Fibroblast of lung (primary cell): ENCODE measurements at places on chromosomes 1 and 21.

- DNase-seq, result peak; percentile 74
Observed at GRCh38 chr1:169288011-169288414, 79.6 kb downstream of the NME7 start.

- DNase-seq, result peak; percentile 39
Observed at GRCh38 chr1:26826261-26827105, at the start of gene ZDHHC18. Gene ZDHHC18, plus strand, starts transcription at chr1:26826688. Its CDS starts 117 bp downstream, at chr1:26826805.

- no peak for DNase-seq
Observed at GRCh38 chr1:33021567-33022431, 14.9 kb downstream of the AK2 start.

DNA sequence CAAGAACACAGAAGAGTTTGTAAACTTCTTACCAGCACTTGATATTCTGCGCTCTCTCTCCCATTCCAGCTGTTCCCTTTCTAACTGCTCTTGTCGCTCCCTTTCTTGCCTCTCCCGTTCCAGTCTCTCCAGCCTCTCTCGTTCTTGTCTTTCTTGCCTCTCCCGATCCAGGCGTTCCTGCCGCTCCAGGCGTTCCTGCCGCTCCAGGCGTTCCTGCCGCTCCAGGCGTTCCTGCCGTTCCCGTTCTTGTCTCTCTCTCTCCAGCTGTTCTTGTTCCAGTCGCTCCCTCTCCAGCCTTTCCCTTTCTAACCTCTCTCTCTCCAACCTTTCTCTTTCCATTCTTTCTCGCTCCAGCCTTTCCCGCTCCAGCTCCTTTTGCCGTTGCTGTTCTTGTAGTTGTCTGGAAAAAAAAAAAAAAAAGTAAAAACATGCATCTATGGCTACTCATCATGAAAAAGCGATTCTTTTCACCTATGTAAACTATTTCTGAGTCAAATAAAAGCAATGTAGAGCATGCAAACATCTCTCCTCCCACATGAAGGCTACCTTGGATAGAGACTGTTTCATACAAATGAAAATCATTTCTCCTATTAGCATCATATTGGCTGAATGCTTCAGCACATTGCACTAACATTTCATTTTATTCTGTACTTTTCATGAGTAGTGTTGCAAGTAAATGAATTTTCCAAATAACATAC, 91.5 kb upstream of the LBR start:
- DNase-seq, result peak; percentile 29

DNA sequence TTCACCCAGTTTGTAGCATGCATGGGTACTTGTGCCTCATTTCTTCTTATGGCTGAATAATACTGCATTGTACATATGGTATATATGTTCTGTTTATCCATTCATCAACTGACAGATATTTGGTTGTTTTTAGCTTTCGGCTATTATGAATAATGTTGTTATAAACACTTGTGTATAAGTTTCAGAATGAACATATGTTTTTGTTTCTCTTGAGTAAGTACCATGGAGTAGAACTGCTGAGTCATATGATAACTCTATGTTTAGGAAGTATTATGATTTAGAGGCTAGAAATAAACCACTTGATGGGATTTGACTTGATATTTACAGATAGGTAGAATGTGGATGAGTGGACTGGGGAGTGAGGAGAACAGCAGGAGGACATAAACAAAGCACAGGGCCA, 48.6 kb downstream of the WNT2B start:
- peak; percentile 21 for DNase-seq

DNA sequence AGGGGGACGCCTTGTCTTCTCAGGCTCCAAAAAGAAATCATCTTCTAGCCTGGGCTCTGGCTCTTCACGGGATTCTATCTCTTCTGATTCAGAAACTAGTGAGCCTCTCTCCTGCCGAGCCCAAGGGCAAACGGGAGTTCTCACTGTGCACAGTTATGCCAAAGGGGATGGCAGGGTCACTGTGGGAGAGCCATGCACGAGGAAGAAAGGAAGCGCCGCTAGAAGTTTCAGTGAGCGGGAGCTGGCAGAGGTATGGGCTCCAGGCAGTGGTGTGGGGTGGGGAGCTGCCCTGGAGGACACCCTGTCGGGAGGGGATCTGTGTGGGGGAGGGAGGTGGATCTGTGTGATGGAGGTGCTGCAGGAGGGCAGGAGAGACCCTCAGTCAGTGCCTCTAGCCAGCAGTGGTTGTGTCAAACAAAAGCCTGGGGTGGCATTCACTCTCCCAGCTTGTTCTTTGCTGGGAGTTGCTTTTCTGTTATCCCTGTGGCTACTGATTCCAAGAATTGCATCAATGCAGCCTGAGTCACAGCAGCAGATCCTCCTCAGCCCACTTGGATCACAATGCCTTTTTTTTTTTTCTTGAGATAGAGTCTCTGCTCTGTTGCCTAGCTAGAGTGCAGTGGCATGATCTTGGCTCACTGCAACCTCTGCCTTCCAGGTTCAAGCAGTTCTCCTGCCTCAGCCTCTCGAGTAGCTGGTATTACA, 21.8 kb downstream of the KDM4A start:
- DNase-seq, result peak; percentile 66
